ENCODE measurements at places on chromosomes 12 and 14. TPM values are rescaled to one million over a fixed set of nuclear protein-coding genes. Genes with fewer than 3 reads are reported as not detected.

KLRC3 gene
- total RNA-seq = 3.2 TPM

AMDHD1 gene
- 2.0 TPM for total RNA-seq

DNA sequence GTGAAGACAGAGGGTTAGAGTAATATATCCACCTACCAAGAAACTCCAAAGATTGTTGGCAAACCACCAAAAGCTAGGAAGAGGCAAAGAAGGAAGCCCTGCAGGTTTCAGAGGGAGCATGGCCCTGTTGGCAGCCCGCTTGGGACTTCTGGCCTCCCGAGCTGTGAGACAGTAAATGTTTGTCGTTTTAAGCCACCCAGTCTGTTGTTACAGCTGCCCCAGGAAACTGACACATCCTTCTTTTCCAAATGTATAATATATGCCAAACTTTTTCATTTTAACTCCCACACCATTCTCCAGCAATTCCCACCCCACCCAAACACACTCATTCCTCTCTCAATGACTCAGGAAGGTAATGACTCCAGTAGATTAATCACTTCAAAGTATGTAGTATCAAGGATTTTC is 74.0 kb downstream of the RPS29 start:
- H3K27me3 ChIP-seq = no peaks in the 10 kb centered on the region
- DNase-seq = no peak
- no peaks in the 10 kb centered on the region for H3K4me1 ChIP-seq
- no peak overlapping the region for H3K4me3 ChIP-seq
- no peak overlapping the region for H3K27ac ChIP-seq

DNA sequence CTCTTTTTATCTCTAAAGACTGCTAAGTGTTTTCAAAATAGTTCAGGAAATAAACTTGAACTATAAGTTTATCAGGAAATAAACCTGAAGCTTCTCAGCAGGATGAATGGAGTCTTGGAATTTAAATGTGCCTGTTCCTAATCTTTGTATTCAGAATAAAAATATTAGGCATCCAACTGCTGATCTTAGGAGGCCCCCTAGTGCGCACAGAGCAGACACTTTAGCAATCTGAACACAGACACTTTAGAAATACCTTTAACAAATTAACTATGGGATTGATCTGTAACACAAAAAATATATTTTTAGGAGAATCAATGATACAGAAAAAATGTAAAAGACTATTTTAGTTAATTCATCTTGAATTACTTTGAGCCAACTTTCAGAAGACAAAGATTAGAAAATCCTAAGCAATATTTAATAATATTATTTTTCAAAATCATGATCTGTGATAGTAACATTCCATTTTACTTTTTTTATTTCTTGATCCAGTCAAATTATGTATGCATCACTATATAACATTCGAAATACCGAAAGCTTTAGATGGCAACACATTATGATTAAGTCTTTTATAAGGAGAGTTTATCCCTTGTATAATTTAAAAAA is 80.9 kb downstream of the SLC41A2 start:
- no peaks in the 10 kb centered on the region for H3K36me3 ChIP-seq
- DNase-seq = peak; percentile 39
- H3K27me3 ChIP-seq = no peaks in the 10 kb centered on the region
- no peak overlapping the region for H3K4me3 ChIP-seq
- no peaks in the 10 kb centered on the region for H3K4me1 ChIP-seq

DNA sequence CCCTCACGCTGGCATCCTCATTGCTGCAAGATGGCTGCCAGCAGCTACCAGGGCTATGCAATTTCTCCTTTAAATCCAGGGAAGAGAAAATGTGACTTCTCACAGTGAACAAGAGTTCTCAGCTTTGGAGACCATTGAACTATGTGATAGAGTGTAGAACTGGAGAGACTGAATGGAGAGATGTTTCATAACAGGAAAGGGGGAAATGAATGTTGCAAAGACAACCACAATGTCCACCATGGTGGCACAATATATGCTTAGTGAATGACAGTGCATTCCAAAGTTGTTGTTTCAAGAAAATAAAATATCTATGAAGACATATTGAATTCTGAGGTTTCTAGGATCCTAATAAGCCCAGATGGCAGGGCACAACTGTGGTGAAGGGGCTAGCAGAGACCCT is 13.2 kb upstream of the COCH start:
- H3K4me1 ChIP-seq = no peaks in the 10 kb centered on the region
- H3K4me3 ChIP-seq = no peak overlapping the region
- no peak overlapping the region for H3K27ac ChIP-seq
- DNase-seq = no peak
- H3K36me3 ChIP-seq = no peaks in the 10 kb centered on the region

DNA sequence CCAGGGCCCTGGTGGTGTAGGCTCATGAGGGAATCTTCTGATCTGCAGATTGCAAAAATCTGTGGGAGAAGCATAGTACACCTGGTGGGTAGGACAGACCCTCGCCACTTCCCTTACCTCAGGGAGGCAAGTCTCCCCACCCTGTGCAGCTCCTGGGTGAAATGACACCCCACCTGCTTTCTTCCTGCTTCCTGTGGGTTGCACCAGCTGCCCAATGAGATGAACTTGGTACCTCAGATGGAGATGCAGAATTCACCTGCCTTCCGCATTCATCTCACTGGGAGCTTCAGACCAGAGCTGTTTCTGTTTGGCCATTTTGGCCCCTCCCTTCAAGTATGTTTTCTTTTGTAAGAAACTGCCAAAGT is 4.7 kb downstream of the CLEC2D start:
- H3K4me1 ChIP-seq = peaks cover 49% of the 10 kb centered on the region
- peak overlapping the region; percentile 52 for H3K27ac ChIP-seq
- peak overlapping the region; percentile 66 for H3K4me3 ChIP-seq
- DNase-seq = peak; percentile 64

DNA sequence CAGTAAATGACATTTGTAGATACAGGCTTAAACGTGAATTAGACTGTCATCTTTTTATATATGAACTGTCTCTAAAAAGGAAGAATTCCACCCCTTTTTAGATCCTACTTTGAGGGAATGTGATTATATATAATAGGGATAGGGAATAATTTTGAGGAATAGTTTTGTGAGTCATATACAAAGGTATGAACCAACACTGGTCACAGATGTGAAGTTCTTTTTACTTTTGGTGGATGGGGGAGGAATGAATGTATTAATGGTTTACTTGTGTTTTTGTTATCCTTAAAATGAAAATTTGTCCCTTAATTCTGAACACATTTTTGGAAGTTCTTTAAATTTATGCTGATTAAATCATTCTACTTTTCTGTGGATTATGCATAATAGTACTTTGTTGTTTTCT is 30.4 kb downstream of the FRS2 start:
- H3K4me3 ChIP-seq = no peak overlapping the region
- H3K4me1 ChIP-seq = peaks cover 16% of the 10 kb centered on the region
- DNase-seq = no peak
- H3K36me3 ChIP-seq = no peaks in the 10 kb centered on the region
- H3K27ac ChIP-seq = no peak overlapping the region

- no peak overlapping the region for H3K27ac ChIP-seq
- no peaks in the 10 kb centered on the region for H3K36me3 ChIP-seq
- no peaks in the 10 kb centered on the region for H3K4me1 ChIP-seq
- no peaks in the 10 kb centered on the region for H3K27me3 ChIP-seq
- H3K4me3 ChIP-seq = no peak overlapping the region
Observed at GRCh38 chr12:119369907-119370546, 35.5 kb downstream of the CCDC60 start.

GRCh38 chr14:63912286-63912685 is 59.5 kb downstream of the SYNE2 start:
- no peak for DNase-seq
- no peak overlapping the region for H3K27ac ChIP-seq
- H3K27me3 ChIP-seq = no peaks in the 10 kb centered on the region
- H3K36me3 ChIP-seq = peaks cover 9% of the 10 kb centered on the region

- no peak overlapping the region for H3K27ac ChIP-seq
- DNase-seq = no peak
- H3K36me3 ChIP-seq = no peaks in the 10 kb centered on the region
- peaks cover 15% of the 10 kb centered on the region for H3K4me1 ChIP-seq
Observed at GRCh38 chr12:50927766-50928224, 24.5 kb upstream of the HIGD1C start.

DNA sequence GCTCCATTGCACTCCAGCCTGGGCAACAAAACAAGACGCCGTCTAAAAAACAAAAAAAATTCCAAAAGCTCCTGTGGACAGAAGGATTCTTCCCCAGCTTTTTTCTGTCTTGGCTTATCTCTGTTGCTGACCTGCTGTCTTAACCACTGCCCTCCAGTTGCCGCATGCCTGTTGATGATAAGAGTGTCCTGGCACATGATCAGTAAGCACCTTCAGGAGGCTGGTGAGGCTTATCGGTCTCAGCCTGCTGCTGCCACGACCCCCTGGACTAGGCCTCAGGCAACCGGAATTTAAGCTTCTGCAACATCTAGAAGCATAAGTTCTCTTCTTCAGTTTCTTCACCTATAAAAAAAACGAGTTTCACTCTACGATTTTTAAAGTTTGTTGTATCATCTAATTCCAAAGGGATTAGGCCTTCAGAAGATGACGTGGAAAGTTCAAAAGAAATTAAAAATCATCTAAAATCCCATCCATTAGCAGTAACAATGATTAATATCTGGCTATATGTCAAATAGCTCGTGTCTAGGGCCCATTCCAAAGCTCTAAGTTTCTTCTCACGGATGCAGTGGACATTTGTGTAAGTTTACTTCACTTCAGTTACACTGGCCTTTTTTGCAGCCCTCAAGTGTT is 46.4 kb downstream of the RESF1 start:
- no peaks in the 10 kb centered on the region for H3K36me3 ChIP-seq
- no peak for DNase-seq
- no peak overlapping the region for H3K4me3 ChIP-seq
- H3K27ac ChIP-seq = no peak overlapping the region

DNA sequence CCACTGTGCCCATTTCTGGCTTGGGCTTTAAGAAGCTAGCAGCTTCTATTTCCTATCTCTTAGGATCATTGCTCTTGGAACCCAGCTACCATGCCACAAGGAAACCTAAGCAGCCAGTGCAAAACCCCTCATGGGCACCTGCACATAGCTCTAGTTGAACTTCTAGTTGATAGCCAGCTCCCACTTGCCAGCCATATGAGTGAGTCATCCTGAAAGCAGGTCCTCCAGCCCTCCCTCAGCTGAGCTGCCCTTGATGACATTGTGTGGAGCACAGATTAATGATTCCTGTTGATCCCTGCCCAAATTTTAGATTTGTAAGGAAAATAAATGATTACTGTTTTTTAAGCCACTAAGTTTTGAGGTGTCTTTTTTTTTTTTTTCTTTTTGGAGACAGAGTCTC is 234.2 kb upstream of the FBXO33 start:
- H3K27ac ChIP-seq = no peak overlapping the region
- no peak for DNase-seq
- peaks cover 16% of the 10 kb centered on the region for H3K4me1 ChIP-seq
- H3K4me3 ChIP-seq = no peak overlapping the region

SLC5A8 gene
- total RNA-seq = not detected

TMEM106C gene
- total RNA-seq = 178 TPM

- H3K4me3 ChIP-seq = no peak overlapping the region
- H3K4me1 ChIP-seq = no peaks in the 10 kb centered on the region
Observed at GRCh38 chr14:75022655-75023054, 19.9 kb downstream of the EIF2B2 start.

DNA sequence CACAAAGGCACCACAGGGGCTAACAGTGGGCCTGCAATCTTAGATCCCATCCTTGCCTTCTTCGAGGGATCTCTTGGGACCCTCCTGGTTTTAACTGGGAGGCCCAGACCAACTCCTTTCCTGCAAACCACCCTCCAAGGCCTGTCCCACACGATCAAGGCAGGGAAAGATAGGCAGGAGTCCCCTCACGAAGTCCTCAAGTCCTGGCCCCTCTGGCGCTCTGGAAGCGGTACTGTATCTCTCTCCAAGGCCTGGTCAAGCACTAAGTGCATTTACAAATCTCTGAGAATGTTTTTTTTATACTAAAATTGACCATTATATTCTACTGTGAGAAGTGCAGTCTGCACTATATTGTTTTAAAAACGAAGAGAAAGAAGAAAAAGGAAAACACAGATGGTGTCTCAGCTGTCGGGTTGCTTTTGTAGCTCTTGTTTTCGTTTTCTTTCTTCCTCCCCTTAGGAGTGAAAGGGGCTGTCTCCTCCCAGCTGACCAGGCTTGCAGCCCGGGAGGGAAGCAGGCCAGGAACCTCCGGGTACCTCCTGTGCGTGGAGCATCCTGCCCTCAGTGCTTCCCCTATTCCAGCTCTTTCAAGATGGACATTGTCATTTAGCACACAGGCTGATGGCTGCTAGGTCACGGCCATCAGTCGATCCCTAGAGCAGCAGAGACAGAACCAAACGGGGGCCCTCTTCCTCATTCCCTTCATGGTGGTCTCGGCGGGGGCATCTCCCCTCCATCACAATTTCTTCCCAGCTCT is 56.7 kb downstream of the FAM222A start:
- DNase-seq = no peak
- H3K4me3 ChIP-seq = no peak overlapping the region
- H3K4me1 ChIP-seq = no peaks in the 10 kb centered on the region
- H3K27me3 ChIP-seq = no peaks in the 10 kb centered on the region

SLCO1B3 gene
- total RNA-seq = not detected

- peaks cover 34% of the 10 kb centered on the region for H3K27me3 ChIP-seq
- H3K4me1 ChIP-seq = peaks cover 26% of the 10 kb centered on the region
- peak overlapping the region; percentile 85 for H3K4me3 ChIP-seq
- H3K27ac ChIP-seq = peak overlapping the region; percentile 16
Observed at GRCh38 chr14:72892879-72893635, 844 bp downstream of the DPF3 start.

DNA sequence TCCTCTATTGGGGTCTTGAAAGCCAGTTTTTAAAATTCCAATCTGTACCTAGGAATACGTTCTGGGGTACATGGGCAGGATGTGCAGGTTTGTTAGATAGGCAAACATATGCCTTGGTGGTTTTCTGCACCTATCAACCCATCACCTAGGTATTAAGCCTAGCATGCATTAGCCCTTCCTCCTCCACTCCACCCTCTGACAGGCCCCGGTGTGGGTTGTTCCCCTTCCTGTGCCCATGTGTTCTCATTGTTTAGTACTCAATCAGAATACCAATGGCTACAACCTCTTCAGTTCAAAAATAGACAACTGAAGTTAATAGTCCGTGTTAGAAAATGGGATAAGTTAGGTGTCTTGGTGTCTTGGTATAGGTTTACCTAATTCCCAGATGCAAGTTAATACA is 3.4 kb downstream of the NTS start:
- no peak overlapping the region for H3K27ac ChIP-seq
- H3K4me3 ChIP-seq = no peak overlapping the region
- no peaks in the 10 kb centered on the region for H3K27me3 ChIP-seq
- no peak for DNase-seq

PLCZ1 gene
- not detected for total RNA-seq

- H3K27me3 ChIP-seq = no peaks in the 10 kb centered on the region
- H3K4me1 ChIP-seq = no peaks in the 10 kb centered on the region
- H3K27ac ChIP-seq = peak overlapping the region; percentile 14
Observed at GRCh38 chr12:127125607-127126259, 1141.2 kb upstream of the TMEM132C start.

PMEL gene
- 0.28 TPM for total RNA-seq

GRCh38 chr12:74365178-74365964 is 172.3 kb upstream of the ATXN7L3B start:
- no peaks in the 10 kb centered on the region for H3K4me1 ChIP-seq
- no peaks in the 10 kb centered on the region for H3K36me3 ChIP-seq
- H3K27ac ChIP-seq = no peak overlapping the region
- DNase-seq = no peak

SMCO2 gene
- not detected for total RNA-seq
